ENCODE measurements at places on chromosomes 7 and 10.

GRCh38 chr10:36424502-36424901 is 700.9 kb upstream of the ANKRD30A start:
- no peak for DNase-seq

DNA sequence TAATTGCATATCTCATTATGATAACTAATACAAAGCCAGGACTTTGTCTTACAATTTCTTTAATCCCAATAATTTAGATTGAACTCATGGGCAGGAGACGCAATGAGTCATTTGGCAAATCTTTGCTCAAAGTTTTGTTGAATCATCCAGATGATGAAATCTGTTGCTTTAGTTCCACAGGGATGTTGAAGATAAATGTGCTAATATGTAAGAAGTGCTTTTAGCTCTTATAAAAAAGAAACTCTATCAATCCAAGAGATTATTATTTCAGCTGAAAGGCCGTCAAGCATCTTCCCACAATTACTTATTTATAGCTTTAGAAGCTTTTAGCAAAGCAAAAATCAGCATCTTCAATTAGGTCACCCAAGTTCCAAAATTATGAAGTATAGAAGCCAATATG is 36.8 kb upstream of the ANK3 start:
- no peak for DNase-seq

- DNase-seq: no peak
Measured at GRCh38 chr7:149855361-149856305, 17.5 kb downstream of the ZNF862 start.

DNA sequence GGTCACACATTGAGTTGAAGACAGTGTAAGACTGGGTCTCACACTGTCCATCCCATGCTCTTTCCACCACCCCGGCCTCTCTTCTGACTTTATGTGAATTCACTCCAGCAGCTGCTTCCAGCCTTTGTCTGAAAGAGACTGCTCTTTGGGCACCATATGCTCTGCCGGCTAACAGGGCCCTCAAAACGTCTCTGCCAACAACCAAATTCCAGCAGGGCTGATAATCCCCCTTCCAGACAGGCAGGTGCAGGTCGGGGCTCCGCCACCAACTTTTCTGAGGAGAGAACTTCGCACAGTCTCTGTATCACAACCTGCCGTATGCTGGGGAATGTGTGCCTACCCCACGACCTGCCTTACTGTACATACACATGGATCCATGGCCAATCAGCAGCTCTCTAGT is 64.3 kb downstream of the PLXNA4 start:
- no peak for DNase-seq

DNA sequence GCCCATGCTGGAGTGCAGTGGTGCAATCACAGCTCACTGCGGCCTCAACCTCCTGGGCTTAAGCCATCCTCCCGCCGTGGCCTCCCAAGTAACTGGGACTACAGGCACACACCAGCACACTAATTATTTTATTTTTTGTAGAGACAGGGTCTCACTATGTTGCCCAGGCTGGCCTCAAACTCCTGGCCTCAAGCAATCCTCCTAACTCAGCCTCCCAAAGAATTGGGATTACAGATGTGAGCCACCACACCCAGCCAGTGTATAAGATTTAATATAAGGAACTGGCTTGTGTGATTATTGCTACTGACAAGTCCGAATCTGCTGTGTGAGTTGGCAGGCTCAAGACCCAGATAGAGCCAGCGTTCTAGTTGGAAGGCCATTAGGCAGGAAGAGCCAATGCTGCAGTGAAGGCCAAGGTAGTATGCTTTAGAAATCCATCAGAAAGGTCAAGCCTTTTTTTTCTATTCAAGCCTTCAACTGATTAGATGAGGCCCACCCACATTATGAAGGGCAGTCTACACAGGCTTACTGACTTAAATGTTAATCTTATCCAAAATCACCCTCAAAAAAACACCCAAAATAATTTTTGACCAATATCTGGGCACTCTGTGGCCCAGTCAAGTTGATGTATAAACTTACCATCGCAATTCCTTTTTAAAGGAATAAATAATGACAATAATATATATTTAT is 19.4 kb downstream of the TRIM4 start:
- DNase-seq: no peak

DNA sequence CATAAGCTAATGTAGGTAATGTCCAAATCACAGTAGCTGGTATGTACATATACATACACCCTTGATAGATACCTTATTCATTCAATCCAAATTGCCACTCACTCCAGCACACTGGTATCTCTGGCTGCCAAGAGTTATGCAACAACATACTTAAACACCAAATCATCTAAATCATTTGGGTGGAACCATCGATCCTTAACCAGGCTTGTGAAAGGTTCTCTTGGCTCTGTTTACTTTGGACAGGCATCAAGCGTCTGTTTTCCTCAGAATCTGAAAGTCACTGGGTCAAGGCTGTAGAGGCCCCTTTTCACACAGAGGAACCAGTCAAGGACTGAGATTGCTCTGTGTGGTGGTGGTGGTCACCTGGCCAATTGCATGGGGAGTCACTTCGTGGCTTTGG is 24.6 kb downstream of the JAZF1 start:
- DNase-seq: no peak

DNA sequence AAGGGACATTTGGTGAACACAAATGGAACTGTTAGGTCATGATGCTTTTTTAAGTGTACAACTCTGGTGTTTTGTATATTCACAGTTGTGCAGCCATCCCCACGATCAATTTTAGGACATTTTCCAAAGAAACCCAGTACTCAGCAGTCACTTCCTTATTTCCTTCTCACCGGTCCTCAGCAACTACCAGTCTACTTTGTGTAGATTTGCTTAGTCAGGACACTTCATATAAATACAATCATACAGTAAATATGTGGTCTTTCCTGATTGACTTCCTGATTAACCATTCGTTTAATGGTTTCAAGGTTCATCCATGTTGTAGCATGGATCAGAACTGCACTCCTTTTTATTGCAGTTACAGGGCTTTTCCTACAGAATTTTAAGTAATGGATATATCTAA is 14.4 kb downstream of the SGPL1 start:
- DNase-seq: no peak

- DNase-seq: no peak
Measured at GRCh38 chr10:110103921-110104461, 96.2 kb downstream of the ADD3 start.

DNA sequence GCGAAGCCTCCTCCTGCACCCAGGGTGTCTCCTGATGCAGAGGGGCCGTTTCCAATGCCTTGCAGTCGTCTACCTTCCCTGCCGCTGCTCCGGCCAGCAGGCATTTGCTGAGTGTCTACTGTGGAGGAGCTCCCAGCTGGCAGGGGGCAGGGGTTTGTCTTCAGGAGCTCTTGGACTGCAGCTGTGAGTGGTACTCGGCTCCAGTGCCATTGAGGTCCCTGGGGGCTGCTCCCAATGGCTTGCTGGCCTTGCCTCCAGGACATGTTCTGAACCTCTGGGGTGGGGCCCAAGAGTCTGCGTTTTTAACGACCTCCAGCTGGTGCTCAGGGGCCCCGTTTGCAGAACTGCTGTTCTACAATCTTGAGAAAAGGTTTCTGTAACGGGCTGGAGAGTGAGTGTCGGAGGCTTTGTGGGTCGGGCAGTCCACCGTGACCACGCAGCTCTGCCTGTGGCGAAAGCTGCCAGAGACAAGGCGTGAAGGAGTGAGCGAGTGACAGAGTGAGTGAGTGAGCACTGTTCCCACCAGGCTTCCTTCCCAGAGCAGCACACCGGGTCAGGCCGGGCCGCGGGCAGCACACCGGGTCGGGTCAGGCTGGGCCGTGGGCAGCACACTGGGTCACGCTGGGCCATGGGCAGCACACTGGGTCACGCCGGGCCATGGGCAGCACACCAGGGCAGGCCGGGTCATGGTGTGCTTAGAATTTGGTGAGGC is 520.2 kb downstream of the PTPRN2 start:
- DNase-seq: no peak

GRCh38 chr7:150631866-150632864 is at the start of gene GIMAP6:
TSS of gene GIMAP6 (minus strand) at chr7:150632385. CDS start at chr7:150630142, 2,243 bp downstream.
- DNase-seq: peak; percentile 20
